ENCODE measurements at places on chromosomes 7 and 10.

GRCh38 chr7:159083001-159083697, 61.5 kb downstream of the VIPR2 start:
- DNase-seq, result no peak

GRCh38 chr7:107725138-107725740, 18.7 kb upstream of the CBLL1 start:
- peak; percentile 60 for DNase-seq

- DNase-seq, result no peak
Measured at GRCh38 chr10:69849825-69850224, 48.1 kb downstream of the COL13A1 start.

- peak; percentile 42 for DNase-seq
Measured at GRCh38 chr7:3430588-3430987, 129.5 kb downstream of the SDK1 start.

DNA sequence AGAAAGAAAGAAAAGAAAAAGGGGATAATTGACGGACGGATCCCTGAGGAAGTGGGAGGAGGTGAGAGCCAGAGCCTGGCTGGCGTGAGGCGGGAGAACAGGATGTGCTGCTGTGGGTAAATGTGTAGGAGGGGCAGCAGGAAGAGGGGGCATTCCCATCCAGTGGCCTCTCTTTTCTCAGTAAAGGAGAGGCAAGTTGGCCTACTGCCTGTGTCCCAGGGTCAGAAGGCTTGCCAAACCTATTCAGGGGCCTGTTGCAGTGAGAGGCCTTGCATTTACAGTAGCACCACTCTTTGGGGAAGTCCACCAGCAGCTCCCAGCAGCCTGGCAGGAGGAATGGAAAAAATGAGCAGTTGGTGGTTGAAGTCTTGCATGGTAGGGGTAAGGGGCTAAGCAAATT, 26.6 kb upstream of the ASCC1 start:
- DNase-seq, result peak; percentile 55

DNA sequence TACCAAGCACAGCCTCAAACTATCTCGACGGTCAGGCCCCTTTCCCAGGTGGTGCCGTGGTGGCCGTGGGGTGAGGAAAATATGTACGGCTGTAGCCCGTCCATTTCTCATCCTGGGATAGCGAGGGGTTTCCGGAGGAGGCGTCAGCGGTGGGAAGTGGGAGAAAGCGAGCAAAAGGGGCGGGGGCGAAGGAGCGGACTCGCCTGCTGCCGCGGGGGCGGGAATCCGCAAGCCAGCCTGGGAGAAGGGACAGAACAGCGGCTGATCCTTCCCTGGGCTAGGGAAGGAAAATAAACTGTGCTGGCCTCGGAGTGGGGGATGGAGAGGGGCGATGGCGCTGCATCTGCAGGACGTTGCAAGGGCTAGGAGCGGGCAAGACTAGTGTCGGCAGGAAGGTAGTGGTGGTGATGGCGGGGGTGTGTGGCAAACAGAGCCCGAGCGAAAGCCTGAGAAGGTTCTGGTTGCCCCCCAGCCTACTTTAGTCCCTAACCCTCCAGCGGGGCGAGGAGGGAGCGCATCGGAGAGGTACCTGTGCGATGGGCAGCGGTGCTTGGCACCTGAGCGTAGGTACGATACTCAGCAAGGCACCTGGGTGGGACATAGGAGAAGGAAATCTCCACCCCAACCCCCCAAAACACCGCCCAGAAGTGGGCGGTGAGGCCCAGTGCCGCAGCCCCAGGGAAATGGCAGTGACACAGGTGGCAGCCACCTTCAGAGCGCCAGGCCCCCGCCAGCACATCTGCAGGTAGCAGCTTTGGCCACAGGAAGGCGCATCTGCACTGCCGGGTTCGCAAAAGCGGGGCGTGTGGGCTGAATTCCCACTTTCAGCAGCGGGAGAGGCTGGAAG, 49.9 kb upstream of the STEAP1B start:
- DNase-seq, result peak; percentile 17

GRCh38 chr10:101773923-101774588, 1.9 kb downstream of the FGF8 start:
- no peak for DNase-seq

GRCh38 chr7:39088730-39089593, 111.3 kb downstream of the POU6F2 start:
- no peak for DNase-seq

GRCh38 chr7:106874076-106874475, 9.0 kb downstream of the PIK3CG start:
- no peak for DNase-seq

- no peak for DNase-seq
Measured at GRCh38 chr10:87506956-87507355, 2.3 kb downstream of the MINPP1 start.

GRCh38 chr7:155880721-155881120, 68.5 kb upstream of the SHH start:
- no peak for DNase-seq

DNA sequence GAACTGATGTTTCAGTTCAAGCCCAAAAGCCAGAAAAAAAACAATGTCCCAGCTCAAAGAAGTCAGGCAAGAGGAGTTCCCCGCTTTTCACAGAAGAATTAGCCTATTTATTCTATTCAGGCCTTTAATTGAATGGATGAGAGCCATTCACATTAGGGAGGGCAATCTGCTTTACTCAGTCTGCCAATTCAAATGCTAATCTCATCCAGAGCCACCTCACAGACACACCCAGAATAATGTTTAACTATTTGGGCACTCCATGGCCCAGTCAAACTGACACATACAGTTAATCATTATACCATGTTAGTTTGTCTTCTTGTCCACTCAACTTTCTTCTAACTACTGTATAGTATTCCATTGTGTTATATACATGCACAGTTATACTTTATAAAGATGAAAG, 2.6 kb upstream of the NPSR1 start:
- DNase-seq, result no peak

- peak; percentile 45 for DNase-seq
Measured at GRCh38 chr10:104435822-104436221, 82.2 kb downstream of the CFAP58 start.

DNA sequence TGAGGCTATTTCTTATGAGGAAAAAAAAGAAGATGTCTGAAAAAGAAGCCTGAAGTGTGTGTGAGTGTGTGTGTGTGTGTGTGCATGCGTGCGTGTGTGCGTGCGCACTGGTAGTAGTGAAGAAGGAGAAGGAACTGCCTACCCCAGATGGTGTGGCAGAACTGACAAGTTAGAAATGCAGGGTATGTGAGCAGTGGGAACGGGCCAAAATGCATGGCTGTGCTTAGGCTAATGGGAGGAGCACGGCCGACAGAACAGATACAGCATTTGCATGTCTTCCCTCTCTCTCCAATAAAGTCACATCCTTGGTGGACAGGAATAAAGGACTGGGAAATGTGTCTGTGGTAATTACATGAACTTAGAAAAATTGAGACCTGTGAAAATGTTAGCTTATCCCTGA, 94.3 kb downstream of the IDE start:
- no peak for DNase-seq

- DNase-seq, result peak; percentile 79
Measured at GRCh38 chr7:98329791-98330373, 48.4 kb downstream of the BRI3 start.

GRCh38 chr7:1251796-1252539, 19.3 kb downstream of the UNCX start:
- DNase-seq, result no peak

- DNase-seq, result no peak
Measured at GRCh38 chr10:125722811-125723210, 3.3 kb downstream of the EDRF1 start.

GRCh38 chr10:69335063-69335587, 56.8 kb downstream of the HK1 start:
- no peak for DNase-seq

DNA sequence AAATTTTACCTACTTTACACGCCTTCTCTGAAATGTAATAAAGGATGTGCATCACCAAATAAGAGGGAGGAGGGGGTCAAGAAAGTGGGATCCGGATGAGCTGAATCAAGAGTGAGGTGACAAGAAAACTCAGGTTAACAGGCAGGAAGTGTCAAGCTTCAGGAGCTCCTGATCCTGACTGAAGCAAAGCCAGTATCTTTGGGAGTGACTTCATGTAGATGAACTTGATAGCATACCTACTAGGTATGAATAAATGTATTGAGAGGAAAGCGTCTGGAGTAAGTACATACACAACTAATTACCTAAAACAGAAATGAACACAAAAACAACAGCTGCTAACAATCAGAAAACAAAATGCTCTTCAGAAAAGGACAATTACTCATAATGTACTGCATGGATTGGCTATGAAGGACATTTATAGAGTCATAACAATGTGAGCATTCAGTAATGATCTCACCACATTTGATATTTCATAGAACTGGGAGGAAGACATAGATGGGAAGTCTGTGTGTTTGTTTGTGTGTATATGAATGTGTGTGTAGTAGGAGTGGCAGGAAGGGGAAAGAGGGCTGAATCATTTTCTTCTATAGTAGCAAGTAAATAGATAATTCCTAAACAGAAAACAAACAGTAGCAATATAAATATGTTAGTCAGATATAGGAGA, 29.4 kb downstream of the PRKG1 start:
- DNase-seq, result peak; percentile 42

DNA sequence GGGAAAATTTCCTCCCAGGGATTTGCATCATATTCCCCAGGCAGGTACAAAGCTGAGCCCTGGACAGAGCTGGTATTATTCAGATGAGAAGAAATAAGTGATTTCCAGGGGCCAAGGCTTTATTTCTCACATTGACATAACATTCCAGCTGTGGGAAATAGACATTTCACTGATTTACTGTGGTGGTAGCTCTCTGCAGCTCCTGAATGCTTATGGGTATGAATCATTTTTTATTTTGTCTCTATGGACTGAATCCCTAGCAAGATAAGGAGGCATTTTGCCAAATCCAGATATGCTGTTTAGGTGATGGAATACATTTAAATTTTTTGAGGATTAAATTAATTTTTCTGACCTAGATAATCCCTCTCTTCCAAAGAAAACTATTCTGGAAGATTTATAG, 97.9 kb downstream of the MTPN start:
- DNase-seq, result peak; percentile 75

- DNase-seq, result no peak
Measured at GRCh38 chr7:148153616-148154284, 436.8 kb upstream of the C7orf33 start.

GRCh38 chr7:101985903-101986734, 168.7 kb downstream of the CUX1 start:
- DNase-seq, result peak; percentile 9
